HS-27A (cell line): ENCODE measurements at places on chromosomes 13 and 19.

DNA sequence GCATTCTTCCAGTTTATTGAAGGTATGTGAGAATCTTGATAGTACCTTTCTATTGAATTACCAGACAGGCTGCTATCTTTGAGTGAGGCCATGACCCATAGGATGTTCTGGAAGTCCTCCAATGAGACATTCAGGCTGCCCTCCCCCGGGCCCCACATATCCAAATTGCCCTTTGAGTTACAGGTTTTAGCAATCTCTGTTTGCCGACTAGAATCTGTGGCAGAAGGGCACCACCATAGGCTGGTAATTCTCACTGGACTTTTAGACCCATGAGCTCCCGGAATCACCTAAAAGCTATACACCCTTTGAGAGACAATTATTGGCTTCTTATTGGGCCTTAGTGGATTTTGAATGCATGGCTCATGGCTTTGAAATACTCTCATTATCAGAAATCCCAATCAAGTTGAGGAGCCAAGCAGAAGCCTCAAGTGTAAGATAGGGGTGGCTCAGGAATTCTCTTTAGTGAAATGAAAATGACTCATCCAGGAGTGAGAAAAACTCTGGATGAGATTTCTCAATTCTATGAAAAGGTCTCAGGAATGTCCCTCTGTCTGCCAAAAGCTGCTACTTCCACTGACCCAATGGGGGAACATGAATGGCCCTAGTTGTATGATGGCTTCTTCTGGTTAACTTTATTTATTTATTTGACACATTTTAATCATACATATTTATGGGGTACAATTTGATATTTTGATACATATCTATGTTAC lies 172.1 kb upstream of the CSNK1A1L start:
- DNase-seq, result no peak

DNA sequence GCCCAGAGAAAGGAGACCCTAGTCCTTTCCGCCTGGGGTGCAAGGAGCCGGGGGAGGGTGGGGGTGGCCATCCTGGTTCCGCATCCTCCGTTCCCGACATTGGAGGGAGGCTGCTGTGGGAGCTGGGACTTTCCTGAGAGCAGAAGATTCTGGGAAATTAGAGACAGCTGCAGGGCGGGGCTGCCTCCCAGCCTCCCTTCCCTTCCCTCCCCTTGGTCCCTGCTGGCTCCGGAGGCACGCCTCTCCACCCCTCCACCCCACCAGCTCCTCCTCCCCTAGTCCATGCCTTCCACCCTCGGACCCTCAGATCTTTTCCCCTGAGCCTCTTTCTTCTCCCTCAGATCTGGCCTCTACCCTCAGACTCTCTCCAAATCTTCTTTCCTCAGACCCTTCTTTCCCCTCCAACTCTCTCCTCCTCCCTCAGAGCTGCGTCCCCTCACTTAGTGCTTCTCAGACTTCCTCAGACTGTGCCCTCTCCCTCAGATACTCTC lies 3.1 kb upstream of the BCL3 start:
- no peak for DNase-seq

DNA sequence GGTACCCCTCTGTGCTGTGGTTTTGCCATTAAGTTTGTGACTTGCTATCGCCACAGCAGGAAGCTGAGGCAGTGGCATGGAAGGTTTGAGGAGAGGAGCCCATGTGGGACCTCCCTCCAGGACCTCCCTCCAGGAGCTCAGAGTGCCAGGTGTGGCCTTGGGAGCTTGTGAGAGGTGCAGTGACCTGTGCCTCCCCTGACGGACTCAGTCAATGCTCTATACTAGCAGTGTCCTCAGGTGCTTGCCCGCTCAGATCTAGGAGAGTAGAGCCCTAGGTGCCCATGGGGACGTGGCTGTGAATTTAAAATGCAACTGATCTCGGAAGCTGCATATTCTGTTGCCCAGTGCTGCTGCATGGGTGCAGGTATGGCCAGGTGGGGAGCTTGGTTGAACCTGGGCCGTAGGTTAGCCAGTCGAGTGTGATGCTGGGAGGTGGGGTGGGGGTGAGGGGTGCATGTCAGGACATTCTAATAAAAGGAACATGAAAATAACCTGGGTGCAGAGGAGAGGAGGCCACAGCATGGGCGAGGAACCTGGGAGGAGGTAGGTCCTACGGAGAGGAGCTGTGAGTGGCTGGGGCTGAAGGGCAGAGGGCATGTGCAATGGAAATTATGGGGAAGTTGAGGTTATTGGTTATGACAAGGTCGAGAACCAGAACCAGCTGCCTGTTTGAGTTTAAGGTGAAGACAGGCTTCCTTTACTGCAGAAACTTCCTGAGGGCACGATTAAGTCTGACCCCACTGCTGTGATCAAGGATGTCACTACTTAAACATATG lies 41.6 kb downstream of the TEX29 start:
- DNase-seq, result no peak

GRCh38 chr19:42130254-42130573 lies 2.0 kb downstream of the POU2F2 start:
- DNase-seq, result no peak

DNA sequence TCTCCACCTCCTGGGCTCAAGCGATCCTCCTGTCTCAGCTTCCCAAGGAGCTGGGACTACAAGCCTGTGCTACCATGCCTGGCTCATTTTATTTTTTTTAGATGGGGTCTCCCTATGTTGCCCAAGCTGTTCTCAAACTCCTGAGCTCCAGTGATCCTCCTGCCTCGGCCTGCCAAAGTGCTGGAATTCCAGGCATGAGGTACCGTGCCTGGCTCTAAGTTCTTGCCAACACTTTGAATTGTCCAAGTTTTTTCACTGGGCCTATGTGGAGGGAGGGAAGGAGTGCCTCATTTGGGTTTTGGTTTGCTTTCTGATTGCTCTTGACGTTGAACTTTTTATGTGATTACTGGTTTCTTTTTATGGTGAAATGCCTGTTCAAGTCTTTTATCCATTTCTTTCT lies 4.4 kb upstream of the UNC13A start:
- DNase-seq, result no peak

DNA sequence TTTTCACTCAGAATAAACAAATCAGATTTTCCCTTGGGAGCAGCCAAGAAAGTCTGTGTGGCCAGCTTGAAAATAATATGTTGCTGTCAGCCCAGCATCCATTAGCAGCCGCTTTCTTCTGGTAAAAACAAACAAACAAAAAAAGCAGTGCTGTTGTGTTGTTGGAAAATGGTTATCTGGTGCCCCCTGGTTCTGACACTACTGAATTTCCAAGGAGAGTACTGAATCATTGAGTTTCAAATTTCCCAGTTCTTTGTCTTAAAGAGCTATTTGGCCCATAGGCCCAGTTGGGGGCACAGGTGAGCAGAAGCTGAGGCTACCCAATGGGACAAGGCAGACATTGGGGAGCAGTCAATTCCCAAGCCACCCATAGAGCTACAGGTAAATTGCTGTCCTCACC lies 995.9 kb downstream of the UQCRFS1 start:
- DNase-seq, result no peak

DNA sequence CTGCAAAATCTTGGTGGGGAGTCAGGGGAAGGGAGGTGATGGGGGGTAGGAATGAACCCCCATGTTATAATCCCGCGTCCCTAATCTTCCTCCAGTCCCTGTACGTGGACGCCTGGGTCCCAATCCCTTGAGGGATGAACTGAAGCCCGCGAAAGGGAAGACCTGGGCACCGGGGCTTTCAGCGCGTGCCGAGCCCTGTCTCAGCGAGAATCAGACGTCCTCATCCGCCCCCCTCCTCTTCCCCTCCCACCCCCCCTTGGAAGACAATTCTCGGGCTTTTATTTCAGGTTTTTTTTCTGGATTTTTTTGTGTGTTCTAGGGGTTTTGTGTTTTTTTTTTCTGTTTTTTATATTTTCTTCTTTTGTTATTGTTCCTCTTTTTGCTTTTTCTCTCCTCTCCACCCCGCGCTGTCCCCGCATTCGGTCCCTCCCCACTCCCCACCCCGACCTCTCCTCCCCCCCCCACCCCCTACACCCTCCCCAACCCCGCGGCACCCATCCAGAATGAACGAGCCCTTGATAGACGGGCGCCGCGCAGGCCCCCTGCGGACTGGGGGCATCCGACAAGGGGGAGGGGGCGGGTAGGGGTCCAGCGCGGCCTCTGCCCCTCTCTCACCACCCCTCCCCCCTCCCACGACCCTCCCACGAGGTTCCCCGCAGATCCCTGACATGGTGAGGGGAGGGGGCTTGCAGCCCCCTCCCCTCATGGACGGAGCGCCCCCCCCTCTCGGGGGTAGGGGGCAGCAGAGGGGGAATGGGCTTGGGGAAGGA lies 10.3 kb downstream of the C19orf81 start:
- no peak for DNase-seq

DNA sequence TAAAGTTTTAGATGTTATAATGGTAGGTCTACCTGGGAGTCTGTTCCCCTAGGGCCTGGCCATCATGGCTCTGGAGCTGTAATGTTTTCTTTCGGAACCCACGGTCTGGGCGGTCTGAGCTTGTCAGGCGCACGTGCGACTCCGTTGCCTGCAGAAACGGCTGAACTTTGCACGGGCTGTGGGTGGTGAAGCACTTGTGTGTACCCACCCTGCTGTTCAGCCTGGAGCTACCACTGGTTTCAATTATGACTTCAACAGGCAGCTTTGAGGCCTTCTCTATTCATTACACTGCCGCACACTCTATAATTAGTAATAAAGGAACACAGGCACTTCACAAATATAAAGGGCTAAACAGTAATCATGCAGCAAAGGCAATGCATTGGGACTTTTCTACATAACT lies 6.0 kb downstream of the PCDH8 start:
- DNase-seq, result no peak
